ENCODE measurements at places on chromosomes 12 and 14.
A peak's percentile ranks its signal among the peaks of the same experiment; 100 is the strongest.

GRCh38 chr12:75964150-75964549, 67.4 kb downstream of the PHLDA1 start:
- no peak for DNase-seq

DNA sequence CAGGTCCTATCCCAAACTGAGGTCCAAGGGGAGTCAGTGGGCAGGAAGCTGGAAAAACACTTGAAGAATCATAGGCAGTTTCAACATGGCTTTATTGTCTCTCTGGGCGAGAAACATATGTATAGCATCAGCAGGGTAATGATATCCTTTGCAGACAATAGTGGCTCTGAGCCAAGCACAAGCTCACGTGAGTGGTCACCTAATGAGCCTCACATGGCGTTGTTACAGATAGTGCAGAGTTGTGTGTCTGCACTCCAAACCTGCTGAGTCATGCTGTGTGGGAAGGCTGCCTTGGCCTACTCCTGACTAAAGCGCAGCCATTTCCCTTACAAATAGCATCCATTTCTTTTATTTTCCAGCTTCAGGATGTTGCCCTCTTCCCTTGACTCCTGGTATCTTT, 105.2 kb upstream of the SYT1 start:
- peak; percentile 97 for DNase-seq

DNA sequence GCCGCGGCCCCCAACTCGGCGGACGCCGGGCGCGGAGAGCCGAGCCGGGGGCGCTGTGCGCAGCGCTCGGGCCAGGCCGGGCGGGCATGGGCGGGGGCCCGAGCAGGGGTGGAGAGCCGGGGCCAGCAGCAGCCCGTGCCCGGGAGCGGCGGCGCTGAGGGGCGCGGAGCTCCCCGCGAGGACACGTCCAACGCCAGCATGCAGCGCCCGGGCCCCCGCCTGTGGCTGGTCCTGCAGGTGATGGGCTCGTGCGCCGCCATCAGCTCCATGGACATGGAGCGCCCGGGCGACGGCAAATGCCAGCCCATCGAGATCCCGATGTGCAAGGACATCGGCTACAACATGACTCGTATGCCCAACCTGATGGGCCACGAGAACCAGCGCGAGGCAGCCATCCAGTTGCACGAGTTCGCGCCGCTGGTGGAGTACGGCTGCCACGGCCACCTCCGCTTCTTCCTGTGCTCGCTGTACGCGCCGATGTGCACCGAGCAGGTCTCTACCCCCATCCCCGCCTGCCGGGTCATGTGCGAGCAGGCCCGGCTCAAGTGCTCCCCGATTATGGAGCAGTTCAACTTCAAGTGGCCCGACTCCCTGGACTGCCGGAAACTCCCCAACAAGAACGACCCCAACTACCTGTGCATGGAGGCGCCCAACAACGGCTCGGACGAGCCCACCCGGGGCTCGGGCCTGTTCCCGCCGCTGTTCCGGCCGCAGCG, 639 bp downstream of the FZD10 start:
- DNase-seq = no peak

DNA sequence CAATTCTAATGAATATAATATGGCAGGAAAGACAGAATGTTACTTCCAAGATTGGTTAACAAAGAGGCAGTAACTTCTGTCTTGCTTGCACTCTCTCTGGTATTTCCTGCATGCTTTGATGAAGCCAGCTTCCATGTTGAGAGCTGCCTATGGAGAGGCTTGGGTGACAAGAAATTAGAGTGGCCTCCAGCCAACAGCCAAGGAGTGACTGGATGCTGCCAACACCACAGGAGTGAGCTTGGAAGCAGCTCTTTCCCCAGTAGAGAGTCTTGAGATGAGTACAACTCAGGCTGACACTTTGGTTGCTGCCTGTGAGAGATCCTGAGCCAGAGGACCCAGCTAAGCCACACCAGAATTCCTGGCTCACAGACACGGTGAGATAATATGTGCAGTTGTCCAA, 183.1 kb downstream of the RMST start:
- no peak for DNase-seq

- DNase-seq = no peak
Observed at GRCh38 chr14:91252871-91253794, 8.6 kb upstream of the GPR68 start.

- no peak for DNase-seq
Observed at GRCh38 chr12:89993632-89994031, 285.0 kb upstream of the ATP2B1 start.
